ENCODE measurements at places on chromosomes 5 and 9. TPM values are rescaled to one million over a fixed set of nuclear protein-coding genes. Genes with fewer than 3 reads are reported as not detected.

GRCh38 chr5:54390015-54390414 lies 65.5 kb upstream of the HSPB3 start:
- peak; percentile 76 for DNase-seq
- H3K4me1 ChIP-seq: no peaks in the 10 kb centered on the region
- H3K4me3 ChIP-seq: no peak overlapping the region
- H3K36me3 ChIP-seq: no peaks in the 10 kb centered on the region
- no peaks in the 10 kb centered on the region for H3K27me3 ChIP-seq
- no peak overlapping the region for H3K27ac ChIP-seq

DNA sequence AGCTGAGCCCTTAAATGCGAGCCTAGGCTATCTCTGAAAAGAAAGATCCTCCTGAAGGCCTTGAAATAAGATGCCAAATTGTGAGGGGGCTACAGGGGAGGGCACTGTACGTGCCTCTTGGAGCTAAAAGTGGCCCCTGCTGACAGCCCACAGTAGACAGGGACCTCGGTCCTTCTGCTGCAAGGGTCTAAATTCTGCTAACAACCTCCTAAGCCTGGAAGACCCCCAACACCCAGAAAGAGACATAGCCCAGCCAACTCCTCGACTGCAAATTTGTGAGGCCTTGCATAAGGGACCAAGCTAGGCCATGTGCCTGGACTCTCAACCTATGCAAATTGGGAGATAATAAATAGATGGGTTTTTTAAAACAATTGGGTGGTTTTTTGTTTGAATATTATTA lies 54.7 kb downstream of the UBE2QL1 start:
- no peak overlapping the region for H3K4me3 ChIP-seq
- no peak overlapping the region for H3K27ac ChIP-seq
- H3K27me3 ChIP-seq: no peaks in the 10 kb centered on the region
- no peak for DNase-seq

Gene POLR3G
- total RNA-seq: 0.18 TPM

DNA sequence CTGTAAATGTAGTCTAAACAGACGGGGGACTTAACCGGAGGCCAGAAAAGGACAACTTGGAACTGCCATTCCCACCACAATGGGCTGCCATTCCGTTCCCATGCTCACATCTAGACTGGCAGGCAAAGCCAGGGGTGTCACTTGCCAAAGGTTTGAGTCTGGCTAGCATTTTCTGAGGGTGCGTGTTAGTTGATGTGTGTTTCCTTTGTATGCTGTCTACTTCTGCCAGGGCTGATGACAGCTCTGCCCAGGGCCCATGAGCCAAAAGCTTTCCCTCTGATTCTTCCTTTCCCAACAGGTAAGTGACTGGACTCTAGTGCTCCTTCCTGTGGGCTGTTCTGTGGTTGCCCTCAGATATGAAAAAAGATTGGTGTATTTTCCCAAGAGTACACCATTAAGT lies 68.0 kb downstream of the ZNF608 start:
- H3K27me3 ChIP-seq: no peaks in the 10 kb centered on the region
- H3K4me1 ChIP-seq: peaks cover 26% of the 10 kb centered on the region
- no peak overlapping the region for H3K4me3 ChIP-seq
